ENCODE measurements at places on chromosomes 12 and 14.

- DNase-seq, result no peak
These were observed 24.1 kb downstream of the AHNAK2 start for GRCh38 chr14:104953896-104954656.

DNA sequence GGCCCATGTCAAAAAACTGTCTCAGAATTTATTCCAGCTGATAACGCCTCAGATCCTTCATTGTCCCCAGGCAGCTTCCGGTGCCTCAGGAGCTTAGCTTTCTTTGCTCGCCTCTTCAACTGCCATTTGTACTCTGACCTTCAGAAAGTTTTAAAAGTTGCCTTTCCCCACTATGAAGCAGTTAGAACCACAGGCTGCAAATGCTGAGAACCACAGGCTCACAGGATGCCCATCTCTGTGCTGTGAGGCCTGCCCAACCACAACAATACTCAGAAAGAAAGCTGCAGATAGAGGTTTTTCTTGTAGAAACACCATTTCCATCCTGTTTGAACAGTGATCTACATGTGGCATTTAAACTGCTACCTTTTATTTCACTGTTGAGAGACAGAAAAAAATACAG lies 131.1 kb downstream of the PRKCH start:
- DNase-seq, result no peak

GRCh38 chr12:22799503-22799902 lies 174.5 kb downstream of the ETNK1 start:
- no peak for DNase-seq

DNA sequence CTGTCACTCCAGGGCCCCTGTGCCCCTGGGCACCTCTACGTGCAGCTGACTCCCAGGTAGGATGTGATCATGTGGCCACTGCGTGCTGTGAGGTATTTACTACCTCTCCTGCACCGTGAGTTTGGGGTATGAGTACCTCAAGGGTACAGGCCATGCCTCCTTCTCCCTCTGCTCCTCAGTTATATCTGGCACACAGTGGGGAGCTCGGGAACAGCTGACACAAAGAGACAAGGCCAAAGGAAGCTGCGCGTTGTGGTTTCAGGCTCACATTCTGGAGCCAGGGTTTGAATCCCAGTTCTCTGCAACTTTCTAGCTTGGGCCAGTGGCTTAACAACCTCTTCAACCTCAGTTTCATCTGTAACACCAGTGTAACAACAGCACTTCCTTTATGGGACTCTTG lies 7.8 kb upstream of the SLC6A12 start:
- no peak for DNase-seq

GRCh38 chr14:88535813-88536212 lies 19.0 kb downstream of the PTPN21 start:
- DNase-seq, result no peak

GRCh38 chr12:121223292-121224285 lies 13.7 kb downstream of the P2RX4 start:
- DNase-seq, result no peak

GRCh38 chr12:46744283-46744682 lies 81.5 kb downstream of the SLC38A4 start:
- DNase-seq, result no peak

DNA sequence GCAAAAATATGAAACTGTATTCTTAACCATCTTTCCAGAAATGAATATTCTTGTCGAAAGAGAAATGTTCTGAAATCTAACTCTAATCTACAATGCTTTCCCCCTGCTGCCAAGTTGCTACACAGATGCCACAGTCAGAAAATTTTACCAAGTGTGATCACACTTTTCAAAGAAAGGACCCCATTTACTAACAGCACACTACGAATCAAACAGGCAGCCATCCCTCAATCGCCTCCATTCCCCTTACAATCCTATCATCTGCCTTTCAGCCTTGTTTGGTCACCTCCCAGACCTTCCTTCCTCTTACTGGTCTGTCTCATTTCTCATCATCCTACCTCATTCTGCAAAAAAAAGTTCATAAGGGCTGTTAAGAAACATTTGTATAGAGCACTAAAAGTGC lies 190.1 kb downstream of the MED13L start:
- DNase-seq, result no peak

DNA sequence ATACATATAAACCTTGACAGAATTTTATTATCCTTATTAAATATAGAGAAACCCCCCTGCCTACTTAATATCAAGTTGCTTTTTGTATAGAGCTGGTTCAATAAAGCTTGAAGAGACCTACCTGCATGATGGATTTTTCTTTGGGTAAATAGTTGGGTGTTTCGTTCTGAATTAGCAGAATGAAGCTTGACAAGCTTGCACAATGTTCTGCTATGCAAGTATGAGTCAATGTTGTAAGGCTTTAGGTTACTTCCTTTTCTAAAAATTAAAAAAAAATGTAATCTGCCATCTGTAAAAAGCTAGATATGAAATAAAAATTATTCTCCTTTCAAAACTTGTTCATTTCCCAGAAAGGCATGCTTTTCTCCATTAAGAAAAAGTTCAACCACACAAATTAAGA lies 1662.6 kb upstream of the SEL1L start:
- DNase-seq, result no peak

- peak; percentile 51 for DNase-seq
These were observed 31.2 kb downstream of the FBXO21 start for GRCh38 chr12:117158911-117159553.

GRCh38 chr14:62303437-62303836 lies 541.2 kb downstream of the SNAPC1 start:
- no peak for DNase-seq

- DNase-seq, result no peak
These were observed 117.8 kb downstream of the TTC7B start for GRCh38 chr14:90698379-90698869.

DNA sequence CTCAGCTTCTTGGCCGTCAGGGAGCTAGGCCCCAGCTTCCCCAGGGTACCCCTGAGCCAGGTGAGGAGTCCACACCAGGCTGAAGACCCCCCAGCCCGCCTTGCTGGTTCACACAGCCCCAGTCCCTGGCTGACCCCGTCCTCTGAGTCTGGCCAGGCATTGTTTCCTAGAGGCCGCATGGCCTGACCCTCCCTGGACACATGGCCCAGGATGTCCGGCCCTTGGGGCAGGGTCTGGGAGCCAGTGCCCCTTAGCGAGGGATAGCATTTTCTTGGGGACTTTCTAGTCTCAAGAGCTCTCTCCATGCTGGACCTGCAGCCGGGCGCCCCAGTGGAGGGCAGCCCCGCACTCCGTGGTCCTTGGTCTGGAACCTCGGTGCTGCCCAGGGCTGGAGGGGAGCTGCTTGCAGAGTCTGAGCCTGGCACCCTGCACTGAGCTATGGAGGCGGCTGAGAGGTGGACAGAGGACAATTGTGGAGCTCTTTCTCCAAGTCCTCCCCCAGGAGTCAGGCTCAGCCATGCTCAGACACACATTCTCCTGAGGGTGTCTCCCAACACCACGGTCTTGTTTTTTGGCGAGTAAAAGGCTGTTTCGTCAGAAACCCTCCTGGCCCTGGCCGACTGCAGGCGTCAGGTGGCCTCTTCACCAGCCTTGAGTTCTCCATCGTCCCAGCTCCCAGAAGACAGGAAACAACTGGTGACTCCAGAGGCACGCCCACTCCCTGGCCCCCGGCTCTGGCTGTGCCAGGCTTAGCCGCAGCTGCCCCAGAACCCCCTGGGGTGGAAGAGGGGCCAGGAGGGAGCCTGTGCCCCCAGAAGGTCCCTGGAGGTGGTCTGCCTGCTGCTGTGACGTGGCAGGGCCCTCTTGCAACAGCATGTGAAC lies 17.6 kb upstream of the CRIP2 start:
- DNase-seq, result no peak

Data from PC-9 (cell line).